ENCODE measurements at places on chromosomes 4 and X.

GRCh38 chr4:114019969-114020358, 40.5 kb upstream of the ARSJ start:
- no peak overlapping the region for H3K4me3 ChIP-seq
- H3K27me3 ChIP-seq: no peaks in the 10 kb centered on the region
- peaks cover 7% of the 10 kb centered on the region for H3K4me1 ChIP-seq
- DNase-seq: no peak
- H3K36me3 ChIP-seq: no peaks in the 10 kb centered on the region

DNA sequence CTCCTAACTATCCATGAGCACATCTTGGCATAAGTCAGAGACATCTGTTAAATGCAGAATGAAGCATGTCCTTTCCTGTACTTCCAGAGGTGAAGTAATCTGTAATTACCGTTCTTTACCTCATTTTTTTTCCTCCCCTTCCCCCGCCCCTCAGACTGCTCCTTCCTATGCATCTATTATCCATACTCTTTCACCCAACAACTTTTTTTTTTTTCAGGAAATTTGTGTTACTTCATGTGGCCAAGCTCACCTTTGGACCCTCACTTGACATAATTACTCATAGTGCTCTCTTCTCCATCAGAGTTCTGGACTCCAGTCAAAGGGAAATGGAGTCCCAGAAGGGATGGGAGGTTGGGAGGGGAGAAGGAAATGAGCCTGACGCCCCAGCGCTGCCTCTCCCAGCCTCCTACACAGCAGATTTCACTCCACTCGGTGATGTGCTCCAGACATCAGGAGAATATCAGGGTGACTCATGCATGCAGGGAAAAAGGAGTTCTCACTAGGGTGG, 568.8 kb downstream of the STIM2 start:
- no peaks in the 10 kb centered on the region for H3K27me3 ChIP-seq
- no peaks in the 10 kb centered on the region for H3K4me1 ChIP-seq
- no peak for DNase-seq
- no peak overlapping the region for H3K4me3 ChIP-seq

GRCh38 chrX:65751519-65751918, 84.1 kb downstream of the MSN start:
- no peaks in the 10 kb centered on the region for H3K36me3 ChIP-seq
- no peak overlapping the region for H3K4me3 ChIP-seq
- H3K27ac ChIP-seq: no peak overlapping the region
- no peak for DNase-seq
- no peaks in the 10 kb centered on the region for H3K4me1 ChIP-seq
- no peaks in the 10 kb centered on the region for H3K27me3 ChIP-seq

DNA sequence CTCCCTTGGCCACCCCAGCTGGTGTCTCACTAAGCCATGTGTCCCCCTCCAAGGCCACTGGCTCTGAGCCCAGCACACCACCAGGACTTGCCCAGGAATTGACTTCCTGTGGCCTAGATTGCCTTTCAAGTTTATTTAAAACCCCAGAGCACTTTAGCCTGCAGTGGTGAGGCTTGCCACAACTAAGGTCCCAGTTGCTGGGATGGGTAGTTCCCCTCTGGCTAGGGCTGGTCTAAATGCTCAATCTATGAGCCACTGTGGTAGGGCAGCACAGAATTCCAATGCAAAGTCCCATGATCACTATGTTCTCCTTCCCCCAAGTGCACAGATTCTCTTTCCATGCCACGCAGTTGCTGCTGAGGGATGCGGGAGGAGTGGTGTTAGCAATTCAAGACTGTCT, 61.1 kb upstream of the HCCS start:
- no peaks in the 10 kb centered on the region for H3K4me1 ChIP-seq
- no peaks in the 10 kb centered on the region for H3K36me3 ChIP-seq
- H3K27me3 ChIP-seq: no peaks in the 10 kb centered on the region
- no peak overlapping the region for H3K27ac ChIP-seq

GRCh38 chr4:147312376-147313046, 168.4 kb upstream of the EDNRA start:
- no peaks in the 10 kb centered on the region for H3K27me3 ChIP-seq
- H3K36me3 ChIP-seq: no peaks in the 10 kb centered on the region
- no peak overlapping the region for H3K4me3 ChIP-seq

DNA sequence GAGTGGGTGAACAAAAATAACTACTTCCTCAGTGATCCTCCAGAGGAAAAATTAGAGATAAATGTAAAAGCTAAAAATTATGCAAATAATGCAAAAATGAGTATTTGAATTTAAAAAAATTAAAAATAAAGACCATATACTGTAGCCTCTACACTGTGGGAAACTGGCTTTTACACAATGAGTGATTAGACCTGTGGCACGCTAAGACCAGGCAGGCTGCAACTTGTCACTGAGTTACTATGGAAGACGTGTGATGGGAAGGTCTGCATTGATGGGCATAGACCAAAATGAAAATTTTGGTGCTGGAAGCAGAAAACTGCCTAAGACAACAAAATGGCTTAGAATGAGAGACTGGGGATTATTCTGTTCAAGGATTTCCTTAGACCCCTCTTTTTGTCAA, 30.2 kb downstream of the BTC start:
- H3K27me3 ChIP-seq: no peaks in the 10 kb centered on the region
- no peak overlapping the region for H3K27ac ChIP-seq
- H3K36me3 ChIP-seq: no peaks in the 10 kb centered on the region

All from vagina (tissue), 2 donors.